ENCODE measurements at places on chromosomes 16 and 17.
A peak's percentile ranks its signal among the peaks of the same experiment; 100 is the strongest.

DNA sequence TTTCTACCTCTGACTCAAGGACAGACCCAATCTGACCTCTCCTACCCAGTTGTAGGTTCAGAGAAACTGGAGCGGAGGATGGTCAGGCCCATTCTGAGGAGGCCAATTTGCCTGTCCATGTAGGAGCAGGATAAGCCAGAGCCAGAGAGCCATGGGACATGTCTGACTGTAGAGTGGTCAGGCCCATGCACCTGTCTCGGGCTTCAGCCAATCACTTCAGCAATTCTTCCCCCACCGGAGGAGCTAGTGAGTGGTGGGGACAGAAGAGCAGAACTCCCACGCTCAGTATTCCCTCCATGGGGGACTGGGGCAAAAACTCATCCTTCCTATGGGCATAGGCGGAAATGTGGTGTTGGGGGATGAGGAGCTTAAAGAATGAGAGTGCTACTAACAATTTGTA lies 14.3 kb downstream of the DCAF7 start:
- DNase-seq, result no peak

- no peak for DNase-seq
Observed at GRCh38 chr16:46466239-46466638, 154.9 kb downstream of the SHCBP1 start.

GRCh38 chr17:82668024-82668630 lies 19.9 kb upstream of the WDR45B start:
- no peak for DNase-seq

GRCh38 chr17:81428948-81429774 lies 33.9 kb downstream of the BAHCC1 start:
- no peak for DNase-seq

- DNase-seq, result peak; percentile 31
Observed at GRCh38 chr17:60231234-60231633, 81.5 kb downstream of the CA4 start.

DNA sequence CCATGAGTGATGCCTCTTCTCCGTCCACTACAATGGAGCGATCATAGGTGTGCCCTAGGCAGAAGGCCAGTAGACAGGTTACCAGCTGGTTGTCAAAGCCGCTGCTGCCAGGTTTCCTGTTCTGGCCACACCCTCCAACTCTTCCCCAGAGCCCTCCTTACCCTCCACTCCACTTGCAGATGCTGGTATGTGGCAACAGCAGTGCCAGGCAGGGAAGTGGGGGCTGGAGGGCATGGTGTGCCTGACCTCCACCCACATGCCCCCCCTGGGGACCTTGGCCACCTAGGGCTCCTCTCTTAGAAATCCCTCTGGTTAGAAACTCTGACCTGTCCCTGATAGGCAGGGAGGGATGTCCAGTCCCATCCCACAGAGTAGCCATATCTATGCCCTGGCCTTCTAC lies 1.5 kb downstream of the RRAD start:
- no peak for DNase-seq

DNA sequence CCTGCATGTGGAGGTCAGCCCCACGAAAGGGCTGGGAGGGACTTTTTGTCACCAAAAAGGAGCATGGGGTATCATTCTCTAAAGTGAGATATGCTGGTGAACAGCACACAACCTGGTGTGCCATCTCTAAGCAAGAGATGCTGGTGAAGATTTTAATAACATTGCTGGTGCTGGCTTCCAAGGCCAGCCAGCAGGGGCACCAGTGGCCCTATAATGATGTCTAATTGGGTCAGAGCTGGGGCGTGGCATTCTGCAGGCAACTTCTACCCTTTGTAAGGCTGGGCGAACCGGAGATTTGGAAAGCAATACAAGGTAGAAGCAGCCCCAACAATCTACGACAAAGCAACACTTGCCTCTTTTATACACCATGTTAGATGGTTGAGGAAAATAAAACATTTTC lies 16.8 kb downstream of the SDR42E1 start:
- DNase-seq, result no peak

- no peak for DNase-seq
Observed at GRCh38 chr16:28842696-28843095, 3.5 kb downstream of the TUFM start.

Measured in LNCaP clone FGC (cell line).